ENCODE measurements at places on chromosomes 3 and 15.
A peak's percentile ranks its signal among the peaks of the same experiment; 100 is the strongest.

- no peak for DNase-seq
Measured at GRCh38 chr3:111143-112069, 85.2 kb upstream of the CHL1 start.

GRCh38 chr3:13165576-13165975, 92.3 kb upstream of the IQSEC1 start:
- DNase-seq: no peak

DNA sequence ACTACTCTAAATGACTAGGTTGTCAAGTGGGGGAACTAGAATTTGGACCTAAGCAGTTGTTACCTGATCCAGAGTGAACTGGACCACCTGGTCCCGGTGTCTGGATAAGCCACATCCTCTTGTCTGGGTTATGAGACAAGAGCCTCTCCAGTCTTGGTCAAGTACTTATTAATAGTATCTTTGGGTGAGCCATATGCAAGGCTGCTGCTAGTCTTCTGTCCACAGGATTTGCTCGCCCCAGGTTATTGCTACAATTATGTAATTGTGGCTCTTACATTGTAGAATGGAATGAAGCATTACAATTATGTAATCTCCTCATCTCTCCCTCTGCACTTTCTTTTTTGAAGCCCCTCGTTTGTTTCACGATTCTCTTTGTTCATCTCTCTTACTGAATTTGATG, 24.0 kb upstream of the AGBL1 start:
- no peak for DNase-seq

- DNase-seq: no peak
Measured at GRCh38 chr3:88775026-88775690, 332.3 kb upstream of the EPHA3 start.

GRCh38 chr15:33547876-33548275, 237.1 kb downstream of the RYR3 start:
- no peak for DNase-seq

DNA sequence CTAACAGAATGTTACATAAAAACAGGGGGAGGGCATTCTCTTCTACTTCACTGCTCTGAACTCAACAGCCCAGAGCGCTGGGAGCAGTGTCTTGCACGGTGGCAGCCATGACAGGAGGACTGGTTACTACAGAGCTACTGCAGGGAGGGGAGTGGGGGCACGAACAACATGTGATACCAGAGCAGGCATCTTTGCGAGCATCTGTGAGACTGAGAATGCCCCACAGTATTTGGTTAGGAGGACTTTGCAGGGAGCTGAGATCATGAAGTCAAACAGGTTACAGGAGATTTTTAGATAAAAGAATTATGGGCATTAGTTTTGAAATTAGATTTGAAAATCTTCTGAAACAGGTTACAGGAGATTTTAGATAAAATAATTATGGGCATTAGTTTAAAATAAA, 58.8 kb upstream of the GOLGA8B start:
- DNase-seq: no peak

DNA sequence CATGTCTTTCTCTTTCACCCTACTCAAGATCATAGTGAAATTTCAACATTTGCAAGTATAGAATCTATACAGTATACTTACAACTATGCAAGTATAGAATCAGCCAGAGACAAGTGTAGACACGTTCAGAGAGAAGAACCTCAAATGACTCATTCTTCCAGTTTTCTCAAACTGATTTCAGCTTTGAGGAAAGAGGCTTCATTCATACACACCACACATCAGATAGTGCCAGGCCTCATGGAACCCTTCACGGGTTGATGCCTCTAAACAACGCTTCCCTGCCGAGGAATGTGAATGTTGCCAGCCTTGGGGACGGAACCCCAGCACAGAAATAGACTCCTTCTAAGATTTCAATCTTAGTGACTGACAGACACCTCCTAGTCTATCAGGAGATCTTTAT, 135.7 kb downstream of the FOXP1 start:
- DNase-seq: peak; percentile 46

GRCh38 chr3:126616931-126617330, 38.0 kb downstream of the TXNRD3 start:
- no peak for DNase-seq

GRCh38 chr15:51579012-51579411, 43.6 kb downstream of the DMXL2 start:
- no peak for DNase-seq

DNA sequence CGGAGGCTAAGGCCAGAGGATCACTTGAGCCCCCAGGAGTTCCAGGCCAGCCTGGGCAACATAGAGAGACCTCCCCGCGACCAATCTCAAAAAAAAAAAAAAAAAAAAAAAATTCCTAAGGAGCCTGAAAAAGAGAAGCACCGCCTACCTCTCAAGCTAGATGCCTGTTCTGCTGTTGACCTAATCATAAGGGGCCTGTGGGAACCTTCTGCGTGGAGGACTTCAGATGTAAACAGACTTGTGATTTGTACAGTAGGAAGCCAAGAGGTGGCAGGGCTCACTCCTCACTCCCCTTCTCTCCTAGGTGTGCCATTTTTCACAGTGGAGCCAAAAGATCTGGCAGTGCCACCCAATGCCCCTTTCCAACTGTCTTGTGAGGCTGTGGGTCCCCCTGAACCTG, 3.2 kb downstream of the TYRO3 start:
- DNase-seq: no peak

DNA sequence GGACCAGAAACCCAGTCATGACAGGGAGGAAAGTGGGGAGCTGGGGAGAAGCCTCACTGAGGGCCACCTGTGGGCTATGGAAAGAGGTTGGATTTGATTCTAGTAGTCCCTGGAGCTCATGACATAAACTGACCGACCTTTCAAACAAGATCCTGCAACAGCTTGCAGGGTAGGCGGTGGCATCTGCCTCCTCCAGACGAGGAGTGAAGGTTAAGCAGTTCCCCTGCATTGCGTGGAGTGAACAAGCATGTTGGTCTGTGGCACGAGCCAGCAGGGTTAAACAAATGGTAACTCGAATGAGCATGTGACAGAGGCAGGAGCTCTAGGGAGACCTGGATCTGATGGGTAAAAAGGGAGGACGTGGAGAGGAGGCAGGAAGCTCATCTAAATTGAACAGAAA, 12.7 kb downstream of the TGM4 start:
- no peak for DNase-seq

DNA sequence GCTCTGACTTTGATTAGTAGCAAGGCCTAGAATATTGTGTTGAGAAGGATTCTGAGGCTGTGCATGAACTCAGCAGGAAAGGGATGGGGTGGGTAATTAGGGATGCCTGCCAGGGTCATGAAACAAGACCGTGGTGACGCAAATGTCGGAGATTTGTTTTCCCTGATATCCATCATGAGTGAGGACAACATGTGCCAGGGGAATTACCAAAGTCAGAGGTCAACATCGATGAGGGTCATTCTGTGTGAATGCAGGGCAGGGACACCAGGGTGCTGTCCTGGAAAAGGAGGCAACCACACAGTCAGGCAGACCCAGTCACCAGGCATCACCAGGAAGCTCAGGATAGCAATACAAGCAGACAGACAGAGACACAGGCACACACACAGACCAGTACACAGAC, 52.2 kb downstream of the SLCO2A1 start:
- no peak for DNase-seq

DNA sequence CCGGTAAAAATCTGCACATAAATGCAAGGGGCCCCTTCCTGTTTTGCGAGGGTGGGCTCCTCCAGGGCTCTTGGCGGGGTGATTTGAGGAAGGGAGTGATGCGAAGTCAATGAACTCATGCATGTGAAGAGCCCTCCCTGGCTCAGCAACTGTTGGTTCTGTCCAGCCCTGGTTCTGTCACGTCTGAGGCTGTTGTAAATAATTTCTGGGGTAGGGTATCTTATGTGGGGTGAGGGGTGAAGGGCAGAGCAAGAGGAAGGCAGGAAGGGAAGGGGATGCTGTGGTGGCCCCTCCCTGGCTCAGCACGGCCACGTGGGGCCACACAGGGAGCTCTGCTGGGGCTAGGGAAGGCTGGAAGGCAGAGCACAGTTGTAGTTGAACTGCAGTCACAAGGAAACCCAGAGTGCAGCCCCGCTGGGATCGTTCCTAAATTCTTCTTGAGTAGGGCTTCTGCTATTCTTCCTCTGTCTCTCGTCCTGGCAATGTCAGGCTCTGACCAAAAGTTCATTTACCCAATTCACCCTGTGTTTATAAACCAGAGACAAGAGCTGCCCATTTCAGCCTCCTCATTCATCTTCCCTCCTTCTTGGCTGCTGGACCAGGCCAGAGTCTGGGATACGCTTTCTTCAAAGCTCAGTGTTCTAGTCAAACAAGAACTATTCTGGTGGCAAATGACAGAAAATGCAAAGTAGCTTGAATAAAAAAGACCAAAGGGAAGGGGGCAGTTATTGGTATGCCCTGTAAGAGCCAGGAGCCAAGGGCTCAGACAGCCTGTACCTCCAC, 14.8 kb upstream of the TOPBP1 start:
- DNase-seq: no peak

- no peak for DNase-seq
Measured at GRCh38 chr15:100199711-100200286, 142.0 kb downstream of the ADAMTS17 start.

- no peak for DNase-seq
Measured at GRCh38 chr3:29936054-29936453, 655.2 kb downstream of the RBMS3 start.

DNA sequence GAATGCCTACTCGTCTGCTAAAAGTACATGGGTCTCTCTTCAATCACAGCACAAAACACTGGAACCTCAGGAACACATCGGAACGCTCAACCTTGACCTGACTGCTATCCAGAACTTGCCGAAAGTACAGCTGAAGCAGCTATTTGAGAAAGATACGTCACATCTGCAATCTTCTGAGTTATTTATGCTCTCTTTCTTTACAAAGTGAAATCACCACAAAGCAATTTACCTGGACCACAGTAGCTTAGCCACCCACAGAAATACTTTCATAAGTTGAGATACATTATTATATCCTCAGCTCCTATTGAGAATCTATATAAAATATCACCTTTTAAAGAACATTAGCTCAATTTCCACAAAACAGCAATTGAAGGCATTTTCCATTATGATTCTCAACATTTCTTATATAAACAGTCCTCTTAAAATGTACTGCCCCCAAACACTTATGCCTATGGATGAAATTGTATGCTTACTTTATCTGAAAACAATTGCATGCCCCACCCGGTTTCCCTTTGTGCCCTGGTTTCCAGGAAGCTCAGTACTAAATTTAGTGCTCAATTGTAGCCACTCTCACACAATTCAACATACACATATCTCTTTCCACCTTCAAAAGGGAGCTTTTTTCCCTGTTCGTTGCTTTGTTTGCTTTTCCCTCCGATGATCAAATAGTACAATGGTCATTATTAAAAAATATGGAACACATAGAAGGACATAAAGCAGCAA, 31.8 kb downstream of the HEG1 start:
- DNase-seq: no peak

- no peak for DNase-seq
Measured at GRCh38 chr15:48325400-48325799, 5.8 kb upstream of the DUT start.

GRCh38 chr3:43410592-43410991, 124.3 kb downstream of the SNRK start:
- no peak for DNase-seq

GRCh38 chr3:135897715-135898114, 67.8 kb upstream of the PPP2R3A start:
- DNase-seq: no peak

GRCh38 chr15:52317022-52317421, 21.4 kb upstream of the MYO5C start:
- no peak for DNase-seq

GRCh38 chr3:153127788-153128187, 34.2 kb upstream of the RAP2B start:
- no peak for DNase-seq

- no peak for DNase-seq
Measured at GRCh38 chr15:89998141-89998661, 2.9 kb upstream of the ZNF710 start.

- DNase-seq: no peak
Measured at GRCh38 chr15:40660686-40661085, 34.3 kb upstream of the RAD51 start.

- no peak for DNase-seq
Measured at GRCh38 chr15:31558840-31559239, 232.2 kb downstream of the KLF13 start.

- peak; percentile 56 for DNase-seq
Measured at GRCh38 chr15:101320501-101321052, 25.5 kb upstream of the SNRPA1 start.

DNA sequence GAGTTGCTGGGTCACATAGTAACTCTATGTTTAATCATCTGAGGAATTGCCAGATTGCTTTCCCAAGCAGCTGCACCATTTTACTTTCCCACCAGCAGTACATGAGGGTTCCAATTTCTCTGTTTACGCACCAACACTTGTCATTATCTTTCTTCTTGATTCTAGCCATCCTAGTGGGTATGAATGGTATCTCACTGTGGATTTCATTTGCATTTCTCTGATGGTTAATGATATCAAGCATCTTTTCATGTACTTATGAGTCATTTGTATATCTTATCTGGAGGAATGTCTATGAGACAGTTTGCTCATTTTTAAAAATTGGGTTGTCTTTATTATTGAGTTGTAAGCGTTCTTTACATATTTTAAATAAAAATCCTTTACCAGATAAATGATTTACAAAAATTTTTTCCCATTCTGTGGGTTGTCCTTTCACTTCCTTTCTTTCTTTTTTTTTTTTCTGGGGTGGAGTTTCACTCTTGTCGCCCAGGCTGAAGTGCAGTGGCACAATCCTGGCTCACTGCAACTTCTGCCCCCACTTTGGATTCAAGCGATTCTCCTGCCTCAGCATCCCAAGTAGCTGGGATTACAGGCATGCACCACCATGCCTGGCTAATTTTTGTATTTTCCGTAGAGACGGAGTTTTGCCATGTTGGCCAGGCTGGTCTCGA, 8.9 kb upstream of the SGO1 start:
- DNase-seq: no peak

GRCh38 chr3:93855401-93855800, 118.3 kb downstream of the PROS1 start:
- no peak for DNase-seq

- no peak for DNase-seq
Measured at GRCh38 chr3:95711789-95712188, 1102.6 kb upstream of the EPHA6 start.

- DNase-seq: no peak
Measured at GRCh38 chr15:58322253-58322652, 109.5 kb upstream of the LIPC start.

- no peak for DNase-seq
Measured at GRCh38 chr3:119726909-119727308, 24.1 kb downstream of the CFAP91 start.

DNA sequence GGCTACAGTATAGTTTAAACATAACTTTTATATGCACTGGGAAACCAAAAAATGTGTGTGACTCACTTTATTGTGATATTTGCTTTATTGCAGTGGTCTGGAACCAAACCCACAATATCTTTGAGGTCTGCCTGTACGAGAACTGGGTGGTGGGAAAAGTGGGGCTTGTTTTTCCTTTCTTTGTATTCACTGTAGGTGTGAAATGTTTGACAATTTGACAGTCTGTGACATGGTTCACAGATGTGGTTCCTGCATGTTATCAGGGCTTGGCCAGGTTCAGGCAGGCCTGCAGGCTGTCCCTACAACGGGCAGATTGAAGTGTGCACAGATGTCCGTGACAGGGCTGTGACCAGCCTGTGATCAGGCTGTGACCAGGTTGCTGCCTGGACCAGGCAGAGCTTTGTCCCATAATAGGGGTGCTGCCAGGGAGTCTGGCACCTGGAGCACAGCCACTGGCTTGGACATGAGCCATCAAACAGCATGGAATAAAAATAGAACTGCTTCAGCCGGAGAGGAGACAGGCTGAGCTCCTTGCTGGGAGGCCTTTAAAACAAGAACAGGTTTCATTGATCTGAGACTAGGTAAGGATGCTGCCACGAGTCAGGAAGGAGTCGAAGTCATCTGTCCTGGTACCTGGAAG, 61.0 kb downstream of the KLF13 start:
- DNase-seq: peak; percentile 84
